ENCODE measurements at places on chromosomes 5 and 9.

- no peak for DNase-seq
Observed at GRCh38 chr5:88214655-88215054, 54.0 kb downstream of the TMEM161B start.

- DNase-seq: no peak
Observed at GRCh38 chr5:153938191-153938842, 100.4 kb downstream of the FAM114A2 start.

GRCh38 chr9:135552698-135553171, 6.8 kb downstream of the OBP2A start:
- no peak for DNase-seq

DNA sequence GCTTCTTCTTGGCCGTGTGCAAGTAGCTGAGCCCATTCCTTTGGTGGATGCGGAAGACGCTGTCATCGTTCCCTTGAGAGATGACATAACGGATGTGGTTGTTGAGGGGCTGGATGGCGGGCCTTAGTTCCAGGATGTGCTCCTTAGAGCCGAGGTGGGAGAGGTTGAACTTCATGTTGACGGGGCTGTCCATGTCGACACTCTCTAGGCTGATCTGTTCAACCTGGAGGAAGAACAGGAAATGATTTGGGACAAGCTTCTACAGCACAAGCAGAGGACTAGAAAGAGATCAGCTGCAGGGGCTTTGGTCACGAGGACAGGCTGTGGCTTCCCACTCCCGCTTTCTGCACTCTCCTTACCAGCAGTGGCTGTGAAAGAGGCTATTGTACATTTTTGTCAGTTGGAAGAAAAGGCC, 176.0 kb downstream of the SLC12A2 start:
- no peak for DNase-seq

GRCh38 chr9:23658376-23659258, 167.4 kb downstream of the ELAVL2 start:
- DNase-seq: no peak

- DNase-seq: no peak
Observed at GRCh38 chr9:113179839-113180238, 29.0 kb downstream of the SLC31A2 start.

- DNase-seq: no peak
Observed at GRCh38 chr9:115799734-115800133, 353.9 kb upstream of the PAPPA start.

GRCh38 chr5:28065656-28066055, 1027.3 kb upstream of the CDH9 start:
- no peak for DNase-seq

DNA sequence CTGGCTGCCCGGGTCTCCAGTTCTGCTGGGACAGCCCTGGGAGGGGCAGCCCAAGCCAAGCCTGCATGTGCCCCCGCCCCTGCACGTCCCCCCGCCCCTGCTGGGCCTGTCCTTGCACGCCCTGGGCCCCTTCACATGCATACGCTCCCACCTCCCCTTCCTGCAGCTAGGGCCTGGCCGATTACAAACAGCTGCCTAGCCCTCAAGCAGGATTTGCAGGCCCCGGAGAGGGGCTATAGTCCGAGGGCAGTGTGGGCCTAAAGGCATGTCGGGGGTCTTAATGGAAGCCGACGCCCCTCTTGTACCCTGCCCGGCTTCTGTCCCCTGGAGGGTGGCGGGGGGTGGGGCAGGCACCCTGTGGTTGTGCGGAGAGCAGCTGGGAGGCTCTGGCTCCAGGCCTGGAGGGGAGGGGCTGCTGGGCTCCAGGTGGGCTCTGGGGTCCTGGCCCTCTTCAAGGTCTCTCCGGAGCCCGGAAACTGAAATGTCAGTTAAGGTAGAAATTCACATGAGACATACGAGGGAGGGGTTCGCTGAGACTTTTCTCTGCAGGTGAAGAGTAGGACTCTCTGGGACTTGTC, 16.9 kb downstream of the COL5A1 start:
- no peak for DNase-seq

DNA sequence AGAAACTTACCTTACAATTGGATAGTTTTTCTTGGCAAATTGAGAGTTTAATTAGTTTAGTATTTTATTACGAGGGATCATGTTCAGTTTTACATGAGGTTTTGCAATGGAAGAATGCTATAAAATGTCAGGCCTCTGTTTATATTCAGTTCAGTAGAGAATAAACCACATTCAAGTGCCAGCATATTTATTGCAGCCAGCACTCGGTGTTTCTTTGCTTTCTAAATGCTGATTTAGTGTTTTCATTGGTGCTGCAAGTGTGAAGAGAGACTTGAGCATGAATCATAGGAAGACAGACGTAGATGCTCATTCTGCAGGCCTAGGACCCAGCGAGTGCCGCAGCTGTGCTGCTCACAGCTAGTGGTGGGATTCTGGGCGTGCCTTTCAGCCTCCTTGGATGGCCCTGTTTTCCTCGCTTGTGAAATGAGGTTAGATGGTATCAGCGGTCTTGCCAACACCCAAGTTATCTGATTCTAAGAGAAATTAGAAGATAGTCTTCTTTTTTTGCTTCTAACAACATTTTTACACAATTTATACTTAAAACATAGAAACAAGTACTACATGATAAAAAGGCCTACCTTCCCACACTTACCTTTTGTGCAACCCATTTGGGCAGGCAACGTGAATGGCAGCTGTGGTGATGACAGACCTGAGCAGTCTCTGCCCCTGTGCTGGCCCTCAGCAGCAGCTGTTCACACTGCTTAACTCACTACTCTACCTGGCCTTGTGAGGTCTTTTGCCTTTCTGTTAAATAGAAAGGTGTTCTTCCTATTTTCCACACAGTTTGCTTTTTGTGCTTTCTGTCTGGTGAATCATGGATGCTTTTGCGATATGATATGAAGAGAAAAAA, 26.8 kb upstream of the TNFAIP8 start:
- no peak for DNase-seq

GRCh38 chr5:147391781-147392180, 118.1 kb downstream of the DPYSL3 start:
- DNase-seq: peak; percentile 29

GRCh38 chr5:127275641-127276193, 14.9 kb upstream of the MEGF10 start:
- DNase-seq: no peak

DNA sequence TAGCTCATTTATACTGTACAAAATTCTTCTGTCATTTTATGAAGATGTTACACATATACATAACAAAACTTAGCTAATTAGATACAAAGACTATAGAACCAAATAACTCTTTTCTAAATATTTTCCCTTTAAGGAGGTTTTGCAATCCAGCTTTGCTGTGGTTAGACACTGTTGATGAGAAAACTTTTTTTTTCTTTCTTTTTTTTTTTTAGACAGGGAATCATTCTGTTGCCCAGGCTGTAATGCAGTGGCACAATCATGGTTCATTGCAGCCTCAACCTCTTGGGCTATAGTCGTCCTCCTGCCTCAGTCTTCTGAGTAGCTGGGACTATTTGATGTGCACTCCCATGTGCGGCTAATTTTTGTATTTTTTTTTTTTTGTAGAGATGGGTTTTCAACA, 38.5 kb upstream of the CDKN2B start:
- DNase-seq: no peak

GRCh38 chr5:174306345-174307030, 261.0 kb downstream of the NSG2 start:
- no peak for DNase-seq

- no peak for DNase-seq
Observed at GRCh38 chr5:67969631-67970030, 245.9 kb upstream of the PIK3R1 start.

DNA sequence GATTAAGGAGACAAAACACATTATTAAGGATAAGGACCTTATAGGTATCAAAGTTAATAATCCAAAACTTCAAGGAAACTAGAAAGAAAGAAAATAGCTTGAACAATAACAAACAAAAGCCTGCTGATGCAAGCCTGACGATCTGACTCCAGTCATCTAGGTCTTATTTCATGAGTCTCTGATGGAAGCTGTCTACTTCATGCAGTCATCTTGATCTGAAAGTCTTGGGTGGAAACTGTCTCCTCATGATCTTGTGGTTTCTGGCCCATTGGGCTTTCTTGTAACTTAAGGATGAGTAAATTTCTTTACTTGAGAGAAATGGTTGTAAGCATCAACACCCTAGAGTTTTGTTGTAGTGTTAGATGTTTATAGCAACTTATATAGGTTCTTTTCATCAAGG, 20.6 kb upstream of the PSIP1 start:
- DNase-seq: no peak

- DNase-seq: no peak
Observed at GRCh38 chr9:84827216-84827765, 157.8 kb downstream of the NTRK2 start.

DNA sequence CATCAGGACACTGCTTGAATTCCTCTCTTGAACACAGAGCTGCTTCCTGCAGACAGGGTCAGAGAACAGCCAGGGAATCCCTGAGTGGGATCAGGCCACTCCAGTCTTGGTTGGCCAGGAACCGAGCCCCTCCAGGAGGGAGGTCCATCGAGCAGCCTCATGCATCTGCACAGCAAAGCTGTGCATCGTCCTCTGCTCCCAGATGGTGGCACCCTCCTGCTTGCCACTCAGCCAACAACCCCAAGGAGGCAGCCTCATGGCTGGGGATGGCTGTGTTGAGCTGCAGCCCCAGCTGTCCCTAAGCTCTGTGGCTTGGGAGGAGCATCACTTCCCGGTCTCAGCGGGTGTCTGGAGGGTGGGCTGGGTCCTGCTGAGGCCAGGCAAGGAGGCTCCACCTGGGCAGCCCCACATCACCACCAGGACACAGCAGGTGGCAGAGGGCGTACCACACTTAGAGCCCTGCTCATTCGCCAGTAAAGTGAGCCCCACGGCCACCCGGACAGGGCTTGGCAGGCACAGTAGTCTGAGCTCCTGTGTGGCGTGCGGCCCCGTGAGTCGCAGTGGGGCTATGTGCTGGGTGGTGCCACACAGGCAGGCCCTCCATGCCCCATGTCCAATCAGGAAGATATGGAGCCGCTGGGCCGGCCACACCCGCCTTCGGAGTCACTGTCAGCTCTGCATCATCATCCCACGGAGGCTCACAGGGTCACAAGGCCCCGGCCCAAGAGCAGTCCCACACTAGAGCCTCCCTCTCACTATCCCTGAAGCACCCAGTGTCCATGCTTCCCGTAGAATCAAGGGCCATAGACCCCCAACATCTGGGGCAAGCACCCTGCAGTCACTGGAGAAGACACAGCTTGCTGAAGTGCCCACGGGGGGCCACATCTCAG, 11.9 kb downstream of the LPCAT1 start:
- DNase-seq: peak; percentile 59

DNA sequence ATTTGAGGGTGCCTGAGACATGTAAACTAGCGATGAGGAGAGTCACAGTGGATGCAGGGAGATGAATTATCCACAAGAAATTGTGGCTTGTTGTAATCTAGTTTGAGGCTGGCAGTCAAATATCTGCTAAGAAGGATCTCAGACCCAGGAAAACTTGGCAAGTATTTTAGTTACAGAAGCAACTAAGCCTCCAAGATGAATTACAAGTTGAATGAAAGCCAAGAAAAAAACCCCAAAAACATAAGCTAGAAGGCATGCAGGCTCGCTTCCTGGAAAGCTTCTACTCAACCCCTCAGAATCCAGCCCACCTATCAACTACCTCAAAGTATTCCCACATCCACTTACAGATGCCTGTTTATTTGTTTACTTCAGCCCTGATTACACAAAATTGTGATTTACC, 696.9 kb downstream of the MAT2B start:
- DNase-seq: no peak

DNA sequence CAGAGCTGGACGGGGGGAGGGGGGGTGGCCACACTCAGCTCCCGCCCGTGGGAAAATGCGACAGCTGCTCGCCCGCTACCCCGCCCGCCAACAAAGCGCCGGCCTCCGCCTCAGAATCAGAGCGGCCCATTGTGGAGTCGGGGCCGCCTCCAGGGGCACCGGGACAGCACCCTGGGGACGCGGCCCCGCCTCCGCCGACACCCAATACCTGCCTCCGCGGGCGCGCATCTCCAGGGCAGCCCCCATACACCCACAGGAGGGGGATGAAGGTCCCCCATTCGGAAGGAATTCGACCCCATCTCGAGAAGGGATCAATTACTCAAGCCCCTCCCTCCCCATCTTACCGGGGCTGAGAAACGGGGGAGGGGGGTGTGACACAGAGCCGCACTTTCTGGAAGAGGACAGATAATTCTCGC, 1.3 kb downstream of the NOTCH1 start:
- DNase-seq: no peak

DNA sequence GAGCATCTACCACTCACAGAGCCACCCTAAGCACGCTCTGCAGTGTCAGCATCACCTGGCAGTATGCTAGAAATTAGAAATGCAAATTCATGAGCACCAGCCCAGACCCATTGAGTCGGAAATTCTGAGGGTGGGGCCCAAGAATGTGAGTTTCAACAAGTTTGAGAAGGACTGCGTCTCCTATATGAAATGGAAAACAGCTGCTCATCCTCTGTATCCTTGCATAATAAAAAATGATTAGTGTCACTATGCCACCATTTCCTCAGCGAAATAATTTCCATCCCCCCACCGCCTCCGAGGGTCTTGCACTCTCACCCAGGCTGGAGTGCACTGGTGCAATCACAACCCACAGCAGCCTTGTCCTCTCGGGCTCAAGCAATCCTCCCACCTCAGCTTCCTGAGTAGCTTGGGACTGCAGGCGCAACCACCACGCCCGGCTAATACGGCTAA, 1.3 kb upstream of the IQGAP2 start:
- no peak for DNase-seq

DNA sequence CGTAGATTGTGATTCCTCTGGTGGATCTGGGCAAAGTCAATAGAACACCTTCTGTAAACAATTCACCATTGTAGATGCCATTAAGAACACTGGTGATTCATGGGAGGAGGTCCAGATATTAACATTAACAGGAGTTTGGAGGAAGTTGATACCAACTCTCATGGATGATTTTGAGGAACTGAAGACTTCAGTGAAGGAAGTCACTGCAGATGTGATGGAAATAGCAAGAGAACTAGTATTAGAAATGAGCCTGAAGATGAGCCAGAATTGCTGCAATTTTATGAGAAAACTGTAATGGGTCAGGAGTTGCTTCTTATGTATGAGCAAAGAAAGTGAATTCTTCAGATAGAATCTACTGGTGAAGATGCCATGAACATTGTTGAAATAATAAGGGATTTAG, 26.9 kb downstream of the TCERG1 start:
- DNase-seq: no peak

DNA sequence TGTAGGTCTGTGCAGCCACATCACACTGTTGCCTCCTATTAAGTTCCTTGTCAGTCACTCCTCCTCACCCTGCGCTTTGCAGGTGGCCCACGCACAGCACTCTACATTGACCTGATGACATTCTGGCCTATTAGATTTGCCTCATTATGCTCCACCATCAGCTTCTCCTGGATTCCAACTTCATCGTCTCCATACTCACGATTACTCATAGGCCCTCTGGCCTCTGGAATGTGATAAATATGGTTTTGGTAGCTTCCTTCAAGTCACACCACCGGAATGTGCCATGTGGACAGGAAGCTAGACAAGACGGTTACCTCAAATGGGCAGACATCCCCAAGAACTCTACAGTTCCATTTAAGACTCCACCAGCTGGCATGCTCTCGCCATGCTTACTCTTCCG, 158.0 kb upstream of the LHFPL2 start:
- peak; percentile 49 for DNase-seq

- DNase-seq: no peak
Observed at GRCh38 chr5:132747616-132748440, 602 bp downstream of the CCNI2 start.
